ENCODE measurements at places on chromosomes 5 and 9.

DNA sequence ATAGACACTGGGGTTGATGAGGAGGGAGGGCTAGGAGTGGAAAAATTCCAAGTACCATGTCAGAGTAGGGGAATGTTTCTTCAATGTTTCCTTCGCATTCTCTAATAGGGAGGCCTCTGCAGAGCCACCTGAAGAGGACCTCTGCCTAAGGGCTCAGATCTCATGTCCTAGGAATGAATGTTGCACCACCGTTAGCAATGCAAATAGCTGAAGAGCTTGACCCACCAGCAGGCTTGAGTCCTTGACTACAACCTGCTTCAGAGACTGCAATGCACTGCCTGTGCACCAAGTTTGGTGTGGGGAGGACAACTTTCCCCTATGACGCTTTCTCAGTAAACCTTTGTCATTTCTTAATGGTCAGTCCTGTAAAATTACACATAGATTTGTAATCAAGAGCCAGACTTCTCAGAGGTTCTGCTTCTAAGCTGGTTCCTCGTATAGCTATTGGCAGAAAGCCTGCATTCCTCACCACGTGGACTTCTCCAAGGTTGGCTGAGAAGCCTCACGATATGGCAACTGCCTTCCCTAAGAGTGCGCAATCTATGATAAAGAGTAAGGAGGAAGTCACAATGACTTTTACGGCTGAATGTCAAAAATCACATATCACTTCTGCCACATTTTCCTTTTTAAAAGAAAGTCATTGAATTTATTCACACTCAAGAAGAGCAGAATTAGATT lies 600.7 kb upstream of the PTGER4 start:
- no peak for DNase-seq

DNA sequence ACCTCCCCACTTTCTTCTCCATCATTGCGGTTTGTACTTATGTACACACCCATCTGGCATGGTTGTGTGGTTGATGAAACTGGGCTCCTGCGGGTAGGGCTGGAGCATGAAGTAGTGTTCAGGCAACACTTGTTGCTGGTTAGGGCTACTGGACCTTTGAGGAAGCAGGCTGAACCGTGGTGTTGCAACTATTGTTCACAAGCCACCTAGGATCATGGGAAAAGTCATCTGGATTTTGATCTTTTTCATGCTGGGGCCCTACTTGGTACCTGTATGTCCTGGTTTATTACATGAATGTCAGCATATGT lies 40.1 kb upstream of the TIFAB start:
- DNase-seq: peak; percentile 56

DNA sequence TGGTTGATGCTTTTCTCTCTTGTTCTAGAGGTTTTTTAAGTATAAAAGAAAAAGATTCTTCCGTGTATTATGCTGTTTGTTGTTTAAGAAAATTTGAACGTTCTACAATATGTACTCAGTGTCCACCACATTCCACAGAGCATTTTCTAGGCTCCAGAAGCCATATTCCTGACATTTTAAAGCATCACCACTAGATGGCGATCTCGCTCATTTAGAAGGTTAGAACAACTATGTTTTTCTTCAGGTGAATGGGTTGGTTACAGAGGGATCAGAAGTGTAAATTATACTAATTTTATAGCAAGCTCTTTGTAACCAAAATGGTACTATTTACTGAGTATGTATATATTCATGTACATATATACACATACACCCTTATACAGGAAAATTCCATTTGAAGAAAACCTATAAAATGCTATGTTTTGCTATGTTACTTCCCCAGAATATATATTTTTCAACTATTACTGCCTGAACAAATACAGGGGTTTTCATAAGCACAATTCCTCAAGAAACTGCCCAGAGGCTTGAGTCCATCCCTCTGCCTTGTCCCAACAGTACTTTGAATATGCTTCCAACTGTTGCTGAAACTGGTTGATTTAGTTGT lies 284.3 kb downstream of the CCDC171 start:
- no peak for DNase-seq

GRCh38 chr9:133057553-133057952 lies 4.2 kb upstream of the CEL start:
- no peak for DNase-seq

DNA sequence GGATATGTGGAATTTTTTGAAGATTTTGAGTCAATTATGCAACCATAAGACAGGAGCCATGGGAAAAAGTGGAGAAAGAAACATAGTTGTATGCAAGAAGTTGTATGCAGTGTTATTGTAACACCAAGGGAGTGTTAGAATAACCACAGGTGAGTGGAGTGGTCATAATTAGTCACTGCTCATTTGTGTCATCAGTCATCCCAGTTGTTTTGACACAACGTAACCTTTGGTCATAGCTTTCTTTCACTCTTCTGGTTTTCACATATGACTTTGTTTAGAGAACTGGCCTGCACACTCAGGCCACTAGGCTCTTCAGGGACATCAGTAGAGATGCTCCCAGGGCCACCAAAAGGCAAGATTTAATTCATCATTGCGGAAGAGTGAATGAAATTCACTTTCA lies 158.7 kb upstream of the HMHB1 start:
- DNase-seq: peak; percentile 70

GRCh38 chr9:70589571-70590314 lies 175.3 kb upstream of the KLF9 start:
- DNase-seq: no peak

DNA sequence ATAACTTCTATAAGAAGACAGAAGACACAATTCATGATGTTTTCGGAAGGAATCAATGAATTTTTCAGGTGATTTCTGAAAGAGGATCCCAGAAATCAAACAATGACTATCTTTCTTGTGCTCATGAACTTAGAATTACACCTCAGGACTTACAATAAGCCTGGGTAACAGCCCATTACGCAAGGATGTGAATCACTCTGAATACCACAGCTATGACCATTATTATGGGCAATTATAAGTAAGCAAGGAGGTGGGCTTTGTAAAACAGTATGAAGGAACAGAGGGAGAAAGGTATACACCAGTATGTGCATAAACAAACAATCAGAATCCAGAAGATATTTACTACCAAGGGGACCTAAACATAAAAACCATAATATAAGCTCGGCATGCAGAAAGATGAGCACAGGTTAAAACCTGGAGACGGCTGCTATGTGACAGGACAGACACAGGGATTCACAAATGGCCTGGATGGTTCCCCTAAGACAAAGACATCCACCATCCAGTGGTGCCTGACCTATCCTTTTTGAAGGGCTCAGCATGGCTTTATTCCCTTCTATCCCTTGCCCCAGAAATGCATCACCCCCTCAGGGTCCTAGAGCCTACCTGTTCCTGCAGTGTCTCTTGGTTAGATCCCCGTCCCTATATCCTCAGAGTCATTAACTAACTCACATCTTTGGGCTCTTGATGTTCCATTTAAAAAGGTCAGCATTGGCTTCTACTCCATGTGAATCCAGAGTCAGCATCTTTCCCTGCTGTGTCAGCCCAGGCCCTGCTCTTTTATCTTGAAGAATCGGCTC lies 21.8 kb upstream of the PPP2CA start:
- DNase-seq: no peak

- DNase-seq: no peak
Measured at GRCh38 chr9:107738789-107739188, 249.2 kb upstream of the KLF4 start.

DNA sequence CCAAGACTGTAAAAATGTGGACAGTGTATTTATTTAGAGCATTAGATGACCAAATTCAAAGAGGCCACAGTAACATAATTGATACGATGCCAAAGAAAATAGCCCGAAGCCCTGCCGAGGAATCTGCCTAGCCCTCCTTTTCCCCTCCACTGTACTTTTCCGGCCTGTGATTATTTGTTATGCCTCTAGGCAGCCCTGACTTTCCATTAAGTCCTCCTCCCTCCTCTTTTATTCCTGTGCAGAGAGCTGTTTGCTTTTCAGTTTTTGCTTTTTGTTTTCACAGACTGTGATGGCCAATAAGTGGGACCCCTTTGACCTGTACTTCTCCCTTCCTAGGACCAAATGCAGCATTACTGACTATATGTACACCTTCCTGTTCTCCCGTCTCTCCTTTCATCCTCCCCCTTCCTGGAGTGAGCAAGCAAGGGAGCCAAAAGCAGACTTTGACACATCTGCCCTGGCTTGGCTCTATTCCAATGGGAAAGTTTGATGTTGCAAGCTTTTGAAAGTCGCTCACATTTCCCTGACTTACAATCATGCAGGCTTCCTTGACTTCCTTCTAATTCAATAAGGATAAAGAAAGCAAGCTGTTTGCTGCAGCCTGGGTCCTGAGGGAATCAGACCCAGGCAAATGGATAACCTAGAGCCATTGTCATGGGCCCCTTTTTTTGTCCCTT lies 76.1 kb downstream of the NREP start:
- DNase-seq: peak; percentile 72

DNA sequence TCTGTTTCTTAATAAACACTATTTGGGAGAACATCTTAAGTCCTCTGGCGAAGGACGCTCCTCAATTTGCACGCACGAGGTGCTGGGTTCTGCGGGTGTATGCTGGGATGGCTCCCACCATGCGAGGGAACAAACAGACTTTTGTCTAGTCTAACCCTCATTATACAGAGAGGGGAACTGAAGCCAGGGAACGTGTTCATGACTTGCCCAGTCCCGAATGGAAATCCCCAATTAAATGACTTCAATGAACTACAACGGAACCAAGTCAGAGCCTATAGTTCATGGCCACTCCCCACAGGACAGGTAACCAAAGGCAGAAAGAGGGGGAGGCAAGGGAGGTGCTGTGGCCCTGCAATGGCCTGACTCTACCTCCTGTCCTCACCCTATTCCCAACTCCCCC lies 9.3 kb downstream of the TLE1 start:
- no peak for DNase-seq

- DNase-seq: no peak
Measured at GRCh38 chr5:104494083-104494482, 931.5 kb upstream of the NUDT12 start.

DNA sequence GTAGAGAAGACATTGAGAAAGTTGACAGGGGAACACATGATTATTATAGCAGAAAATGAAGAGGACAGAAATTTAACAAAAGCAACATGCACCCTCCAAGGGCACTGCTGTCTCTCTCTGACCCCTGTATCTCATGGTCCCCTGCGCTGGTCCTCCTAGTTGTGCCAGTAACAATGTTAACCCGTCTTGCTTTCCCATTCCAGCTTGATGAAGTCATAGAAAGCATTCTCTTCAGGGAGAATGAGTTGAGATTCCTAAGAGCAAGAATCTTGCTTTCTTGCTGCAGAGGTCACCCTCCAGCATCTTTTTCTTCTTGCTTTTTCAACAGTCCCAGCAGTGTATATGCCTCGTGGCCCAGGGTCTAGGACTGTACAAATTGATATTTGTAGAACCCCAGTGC lies 279.6 kb upstream of the ADAMTSL1 start:
- DNase-seq: no peak

GRCh38 chr5:161925960-161926359 lies 78.0 kb downstream of the GABRA1 start:
- DNase-seq: no peak

All from epithelial cell of prostate (primary cell).